ENCODE measurements at places on chromosomes 5 and 9. TPM values are rescaled to one million over a fixed set of nuclear protein-coding genes. Genes with fewer than 3 reads are reported as not detected.
A peak's percentile ranks its signal among the peaks of the same experiment; 100 is the strongest.

DNA sequence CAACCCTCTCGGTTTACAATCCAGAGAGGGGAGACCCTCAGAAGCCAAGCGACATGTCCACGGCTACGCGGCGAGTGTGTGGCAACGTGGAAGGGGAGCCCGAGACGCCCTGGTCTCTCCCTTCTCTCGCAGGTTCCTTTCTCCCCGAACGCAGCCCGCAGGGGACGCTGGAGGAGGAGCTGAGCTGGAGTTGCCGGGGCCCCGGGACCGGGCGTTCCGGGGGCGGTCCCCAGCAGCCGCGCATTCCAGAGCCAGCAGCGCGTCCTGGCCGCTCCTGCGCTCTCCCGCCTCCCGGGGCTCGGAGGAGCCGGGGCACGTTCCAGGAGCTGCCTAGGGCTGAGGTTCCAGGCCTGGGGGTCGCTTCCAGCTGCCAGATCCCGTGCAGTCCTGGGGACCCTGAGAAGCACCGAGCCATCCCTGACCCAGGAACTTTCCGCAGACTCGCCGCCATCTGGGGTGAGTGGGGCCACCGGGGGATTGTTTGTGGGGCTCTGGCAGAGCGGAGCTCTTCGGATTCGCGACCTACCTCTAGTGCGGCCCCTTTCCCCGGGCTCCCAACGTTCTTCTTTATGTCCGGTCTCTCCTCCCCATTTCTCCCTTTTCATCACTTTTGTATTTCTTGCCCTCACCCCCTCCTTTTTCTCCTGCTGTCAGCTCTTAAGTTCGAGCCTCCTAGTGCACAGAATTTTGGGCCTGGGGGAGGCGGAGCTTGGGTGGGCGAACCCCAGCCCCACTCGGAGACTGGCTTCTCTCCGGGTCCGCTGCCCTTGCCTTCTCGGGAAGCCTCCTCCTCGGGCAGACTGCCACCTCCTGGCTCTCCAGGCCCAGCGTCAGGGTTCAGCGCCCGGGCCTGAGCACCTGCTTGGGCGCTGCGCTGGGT, at the start of gene SMIM3:
Gene SMIM3, plus strand, starts transcription at position 241 of the 880 bp plus-strand sequence. CDS start 16,684 bp downstream, outside the sequence.
- H3K4me3 ChIP-seq = peak within 1 kb of the TSS; percentile 96
- no peaks in the 10 kb centered on the region for H3K36me3 ChIP-seq
- peaks cover 56% of the 10 kb centered on the region for H3K4me1 ChIP-seq
- H3K27ac ChIP-seq = peak within 1 kb of the TSS; percentile 70
- peak; percentile 67 for DNase-seq

GRCh38 chr5:157908459-157908858, 49.5 kb upstream of the CLINT1 start:
- H3K27ac ChIP-seq = no peak overlapping the region
- no peak for DNase-seq
- no peaks in the 10 kb centered on the region for H3K36me3 ChIP-seq
- H3K27me3 ChIP-seq = no peaks in the 10 kb centered on the region
- H3K4me1 ChIP-seq = no peaks in the 10 kb centered on the region

DNA sequence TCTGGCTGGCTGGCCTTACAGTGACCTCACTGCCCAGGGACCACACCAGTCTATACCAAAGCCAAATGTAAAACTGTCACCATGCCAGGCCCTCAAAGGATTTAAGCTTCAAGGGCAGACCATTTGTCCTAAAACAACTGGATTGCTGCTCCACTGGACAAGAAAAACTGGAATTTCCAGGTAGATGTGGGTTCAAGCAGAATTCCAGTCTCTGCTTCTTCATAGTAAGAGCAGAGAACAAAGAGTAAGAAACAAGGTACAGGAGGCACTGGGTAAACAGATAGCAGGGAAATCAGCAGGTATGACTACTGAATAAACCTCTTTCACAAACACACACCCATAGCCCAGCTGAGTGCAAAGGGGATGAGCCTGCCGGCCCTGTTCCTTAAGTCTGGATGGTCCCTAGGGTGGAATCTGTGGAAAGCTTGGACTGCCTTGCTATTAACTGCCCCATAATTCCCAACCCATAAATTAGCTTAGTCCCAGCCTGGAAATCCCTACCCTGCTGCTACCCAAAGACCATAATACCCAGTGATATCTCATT, 5.5 kb downstream of the B4GALT1 start:
- no peaks in the 10 kb centered on the region for H3K27me3 ChIP-seq
- no peak for DNase-seq
- peaks cover 88% of the 10 kb centered on the region for H3K4me1 ChIP-seq
- H3K27ac ChIP-seq = peak overlapping the region; percentile 94
- H3K36me3 ChIP-seq = no peaks in the 10 kb centered on the region

- no peak overlapping the region for H3K4me3 ChIP-seq
- H3K36me3 ChIP-seq = no peaks in the 10 kb centered on the region
- H3K27me3 ChIP-seq = peaks cover 2% of the 10 kb centered on the region
- DNase-seq = no peak
Observed at GRCh38 chr5:95725071-95725820, 5.9 kb upstream of the RHOBTB3 start.

- H3K27me3 ChIP-seq = no peaks in the 10 kb centered on the region
- DNase-seq = no peak
- H3K4me1 ChIP-seq = no peaks in the 10 kb centered on the region
- no peak overlapping the region for H3K4me3 ChIP-seq
Observed at GRCh38 chr9:107020040-107020530, 157.1 kb downstream of the ZNF462 start.

GRCh38 chr9:96109680-96110351, 192.2 kb downstream of the HSD17B3 start:
- H3K4me3 ChIP-seq = no peak overlapping the region
- H3K27me3 ChIP-seq = no peaks in the 10 kb centered on the region
- H3K36me3 ChIP-seq = no peaks in the 10 kb centered on the region
- DNase-seq = no peak

DNA sequence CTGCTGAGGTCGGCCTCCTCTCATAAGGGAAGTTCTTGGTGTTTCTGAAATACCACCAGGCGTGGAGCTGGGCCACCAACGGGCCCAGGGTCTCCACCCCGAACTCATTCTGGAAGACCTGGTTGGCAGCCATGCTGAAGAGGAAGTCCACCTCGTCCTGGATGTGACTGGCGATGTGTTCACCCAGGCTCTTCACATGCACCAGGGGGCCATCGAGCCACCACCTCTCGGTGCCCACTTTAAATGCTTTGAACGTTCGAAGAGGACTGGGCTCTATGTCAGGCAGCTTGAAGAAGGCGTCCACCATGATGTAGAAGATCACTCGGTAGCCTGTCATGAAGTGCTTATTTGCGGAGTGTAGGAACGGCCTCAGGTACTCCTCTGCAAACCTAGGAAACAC, 15.1 kb downstream of the GLT6D1 start:
- H3K27ac ChIP-seq = no peak overlapping the region
- no peaks in the 10 kb centered on the region for H3K27me3 ChIP-seq
- no peak for DNase-seq
- no peaks in the 10 kb centered on the region for H3K36me3 ChIP-seq

DNA sequence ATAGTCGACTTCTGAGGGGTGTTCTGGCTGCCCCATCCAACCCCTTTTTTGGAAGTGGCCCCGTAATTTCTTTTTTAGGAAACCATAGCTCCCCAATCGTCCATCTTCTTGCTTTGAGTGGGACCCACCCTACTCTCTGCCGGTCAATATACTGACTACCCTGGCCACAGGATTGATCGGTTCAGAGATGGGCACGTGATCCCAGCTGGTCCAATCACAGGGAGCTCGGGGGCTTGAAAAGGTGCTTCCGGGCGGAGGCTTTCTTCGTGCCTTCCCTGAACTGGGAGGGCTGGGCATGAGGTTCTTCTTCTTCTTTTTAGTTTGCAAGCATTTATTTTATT, 78.7 kb upstream of the SH3PXD2B start:
- no peaks in the 10 kb centered on the region for H3K4me1 ChIP-seq
- no peaks in the 10 kb centered on the region for H3K36me3 ChIP-seq
- H3K4me3 ChIP-seq = no peak overlapping the region
- DNase-seq = no peak
- H3K27me3 ChIP-seq = no peaks in the 10 kb centered on the region
- no peak overlapping the region for H3K27ac ChIP-seq

- no peaks in the 10 kb centered on the region for H3K27me3 ChIP-seq
- DNase-seq = no peak
- no peaks in the 10 kb centered on the region for H3K4me1 ChIP-seq
- H3K27ac ChIP-seq = no peak overlapping the region
- no peak overlapping the region for H3K4me3 ChIP-seq
Observed at GRCh38 chr9:79651251-79651795, 79.6 kb downstream of the TLE4 start.

DNA sequence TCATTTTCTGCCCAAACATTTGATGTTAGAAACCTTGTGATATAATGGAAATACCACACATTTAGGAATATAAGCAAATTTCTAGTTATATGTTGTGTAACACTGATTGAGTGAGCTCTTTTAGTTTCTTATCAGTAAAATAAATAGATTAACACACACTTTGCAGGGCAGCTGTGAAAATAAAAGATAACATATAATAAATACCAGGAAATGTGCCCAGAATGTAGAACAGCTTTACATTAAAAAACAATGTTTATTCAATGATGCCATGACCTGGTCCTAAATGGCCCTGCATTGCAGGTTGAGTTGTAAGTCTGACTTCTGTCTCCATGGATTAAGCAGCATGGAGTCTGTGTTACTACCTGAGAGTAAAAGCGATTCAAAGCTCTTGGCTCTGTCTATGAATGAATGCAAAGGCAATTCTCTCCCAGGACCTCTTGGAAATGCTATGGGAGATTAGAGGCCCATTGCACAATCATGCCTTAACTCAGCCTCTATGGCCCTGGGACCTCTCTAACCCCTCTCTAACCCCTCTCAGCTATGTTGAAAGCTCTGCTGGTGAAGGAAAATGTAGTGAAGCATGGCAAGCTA, 296.0 kb upstream of the ACTBL2 start:
- H3K36me3 ChIP-seq = no peaks in the 10 kb centered on the region
- H3K27me3 ChIP-seq = no peaks in the 10 kb centered on the region
- H3K27ac ChIP-seq = no peak overlapping the region
- DNase-seq = no peak
- no peaks in the 10 kb centered on the region for H3K4me1 ChIP-seq

- peaks cover 9% of the 10 kb centered on the region for H3K4me1 ChIP-seq
- no peak overlapping the region for H3K27ac ChIP-seq
- H3K36me3 ChIP-seq = no peaks in the 10 kb centered on the region
- no peak for DNase-seq
- H3K4me3 ChIP-seq = no peak overlapping the region
- H3K27me3 ChIP-seq = no peaks in the 10 kb centered on the region
Observed at GRCh38 chr9:136284311-136284710, 19.6 kb downstream of the CCDC187 start.

DNA sequence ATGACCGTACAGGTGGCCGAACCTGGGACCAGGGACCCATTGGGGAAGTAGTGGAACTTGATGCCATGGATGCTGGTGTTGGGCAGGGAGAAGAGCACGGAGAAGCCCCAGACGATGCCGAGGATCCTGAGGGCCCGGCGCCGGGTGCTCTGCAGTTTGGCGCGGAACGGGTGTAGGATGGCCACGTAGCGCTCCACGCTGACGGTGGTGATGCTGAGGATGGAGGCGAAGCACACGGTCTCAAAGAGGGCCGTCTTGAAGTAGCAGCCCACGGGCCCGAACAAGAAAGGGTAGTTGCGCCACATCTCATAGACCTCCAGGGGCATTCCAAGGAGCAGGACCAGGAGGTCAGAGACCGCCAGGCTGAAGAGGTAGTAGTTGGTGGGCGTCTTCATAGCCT, 585 bp downstream of the NMUR2 start:
- no peaks in the 10 kb centered on the region for H3K4me1 ChIP-seq
- no peak for DNase-seq
- no peak overlapping the region for H3K27ac ChIP-seq
- no peaks in the 10 kb centered on the region for H3K27me3 ChIP-seq

DNA sequence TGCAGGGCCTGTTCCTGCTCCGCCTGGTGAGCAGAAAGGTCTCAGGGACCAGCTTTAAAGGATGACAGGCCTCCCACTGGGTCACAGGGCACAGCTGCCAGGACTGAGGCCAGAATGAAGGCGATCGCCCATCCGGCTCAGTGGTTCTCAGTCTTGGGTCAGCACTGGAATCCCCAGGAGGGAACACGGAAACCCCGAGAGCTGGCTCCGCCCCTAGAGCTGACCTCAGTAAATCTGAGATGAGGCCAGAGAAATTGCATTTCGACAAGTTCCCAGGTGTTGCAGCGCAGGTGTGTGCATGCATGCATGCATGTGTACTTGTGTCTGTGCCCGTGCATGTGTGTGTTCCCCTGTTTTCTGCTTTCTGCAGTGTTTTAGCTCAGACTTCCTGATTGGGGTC, 47.2 kb upstream of the KCNMB1 start:
- no peak overlapping the region for H3K4me3 ChIP-seq
- H3K36me3 ChIP-seq = no peaks in the 10 kb centered on the region
- no peak overlapping the region for H3K27ac ChIP-seq
- H3K4me1 ChIP-seq = peaks cover 4% of the 10 kb centered on the region
- DNase-seq = no peak

GRCh38 chr9:10252174-10252573, 360.6 kb downstream of the PTPRD start:
- no peaks in the 10 kb centered on the region for H3K36me3 ChIP-seq
- no peaks in the 10 kb centered on the region for H3K27me3 ChIP-seq
- H3K4me3 ChIP-seq = no peak overlapping the region
- DNase-seq = no peak
- H3K4me1 ChIP-seq = no peaks in the 10 kb centered on the region

GRCh38 chr9:137085920-137086530, 760 bp upstream of the MAN1B1 start:
- DNase-seq = peak; percentile 56
- peak overlapping the region; percentile 71 for H3K4me3 ChIP-seq
- peaks cover 22% of the 10 kb centered on the region for H3K4me1 ChIP-seq

DNA sequence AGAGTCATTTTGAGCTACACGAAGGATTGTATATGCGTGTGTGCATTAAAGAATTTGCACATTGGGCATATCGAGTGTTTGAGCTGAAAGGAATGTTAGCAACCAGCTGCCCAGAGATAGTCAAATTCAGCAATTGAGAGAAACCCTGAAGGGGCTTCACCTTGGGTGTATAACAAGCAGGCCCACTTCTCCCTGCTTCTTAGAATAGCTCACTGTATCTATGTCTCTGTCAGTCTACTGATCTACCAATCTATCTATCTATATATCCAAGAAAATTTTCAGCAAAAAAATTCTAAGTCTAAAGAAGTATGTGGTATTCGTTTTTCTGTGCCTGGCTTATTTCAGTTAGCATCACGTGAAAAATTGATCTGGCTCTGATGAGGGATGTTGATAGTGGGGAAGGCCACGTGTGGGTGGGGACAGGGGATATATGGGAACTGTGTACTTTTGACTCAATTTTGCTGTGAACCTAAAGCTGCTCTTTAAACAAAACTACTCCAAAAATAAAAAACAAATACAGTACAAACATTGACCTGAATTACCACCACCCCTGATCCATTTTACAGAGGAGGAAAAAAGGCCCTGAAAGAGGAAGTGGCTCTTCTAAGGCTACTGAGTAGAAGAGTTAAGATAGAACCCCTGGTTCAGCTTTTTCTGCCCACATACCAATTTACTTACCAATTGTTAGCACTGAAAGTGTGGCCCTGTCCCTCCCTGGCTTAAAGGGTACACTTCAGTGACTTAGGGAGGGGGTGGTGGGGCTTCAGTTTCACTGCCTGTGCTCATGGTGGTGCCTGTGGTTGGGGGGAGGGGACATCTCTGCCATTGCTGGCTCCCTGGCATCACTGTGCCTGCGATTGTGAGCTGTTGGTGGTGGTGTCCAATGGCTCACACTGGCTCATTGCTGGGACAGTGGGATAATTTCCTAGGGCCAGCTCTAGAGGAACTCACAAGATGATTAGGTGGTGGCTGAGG, 141.8 kb downstream of the DOCK2 start:
- H3K4me3 ChIP-seq = no peak overlapping the region

FYB1 gene
- total RNA-seq = 478 TPM

TCF7 gene
- total RNA-seq = 480 TPM

PCDHGA6 gene
- total RNA-seq = 0.11 TPM

LMAN2 gene
- total RNA-seq = 55.6 TPM

IGIP gene
- total RNA-seq = 1.5 TPM

IL4 gene
- total RNA-seq = not detected

Measured in CD4-positive, alpha-beta T cell (primary cell).